Left cardiac atrium (tissue), 4 donors: ENCODE measurements at places on chromosomes 3 and 15.

DNA sequence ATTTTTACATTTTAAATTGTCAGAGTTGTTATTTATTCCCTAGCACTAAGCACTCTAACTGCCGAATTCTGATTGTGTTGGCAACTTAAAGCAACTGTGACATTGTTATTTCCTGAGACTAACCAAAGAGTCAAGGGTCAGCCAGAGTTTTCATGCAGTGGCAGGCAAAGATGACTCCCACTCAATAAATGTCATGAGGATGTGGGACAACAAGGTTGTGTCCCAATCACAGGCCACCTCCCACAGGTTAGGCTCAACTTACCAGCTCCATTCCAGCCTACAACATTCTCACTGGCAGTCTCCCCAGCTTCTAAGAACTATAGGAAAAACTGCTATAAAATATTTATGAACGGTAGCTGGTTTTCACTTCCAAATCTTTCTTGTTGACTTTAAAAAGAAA lies 80.1 kb downstream of the RSL24D1 start:
- no peak for DNase-seq

GRCh38 chr3:195098741-195099525 lies 172.0 kb downstream of the XXYLT1 start:
- peak; percentile 23 for DNase-seq

DNA sequence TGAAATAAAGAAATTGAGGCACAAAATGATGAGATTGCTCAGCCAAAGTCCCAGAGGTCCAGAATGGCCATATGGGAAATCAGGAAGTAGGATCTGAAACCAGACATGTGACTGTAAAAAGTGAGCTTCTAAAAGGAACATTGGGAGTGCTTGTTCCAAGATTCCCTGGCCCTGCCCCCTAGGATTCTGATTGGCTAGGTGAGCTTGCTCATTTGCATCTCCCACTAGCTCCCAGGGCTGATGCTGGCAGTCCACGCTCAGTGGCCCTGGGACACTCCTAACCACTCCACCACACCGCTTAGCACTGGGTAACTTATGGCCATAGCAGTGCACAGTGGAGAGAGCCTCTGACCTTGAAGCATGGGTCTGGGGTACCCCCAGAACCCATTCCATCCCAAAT lies 326.7 kb downstream of the NTRK3 start:
- no peak for DNase-seq

- DNase-seq = no peak
These were observed 57.6 kb downstream of the TAFA4 start for GRCh38 chr3:68874551-68875348.

- no peak for DNase-seq
These were observed 69.5 kb downstream of the CADPS start for GRCh38 chr3:62805580-62806277.

DNA sequence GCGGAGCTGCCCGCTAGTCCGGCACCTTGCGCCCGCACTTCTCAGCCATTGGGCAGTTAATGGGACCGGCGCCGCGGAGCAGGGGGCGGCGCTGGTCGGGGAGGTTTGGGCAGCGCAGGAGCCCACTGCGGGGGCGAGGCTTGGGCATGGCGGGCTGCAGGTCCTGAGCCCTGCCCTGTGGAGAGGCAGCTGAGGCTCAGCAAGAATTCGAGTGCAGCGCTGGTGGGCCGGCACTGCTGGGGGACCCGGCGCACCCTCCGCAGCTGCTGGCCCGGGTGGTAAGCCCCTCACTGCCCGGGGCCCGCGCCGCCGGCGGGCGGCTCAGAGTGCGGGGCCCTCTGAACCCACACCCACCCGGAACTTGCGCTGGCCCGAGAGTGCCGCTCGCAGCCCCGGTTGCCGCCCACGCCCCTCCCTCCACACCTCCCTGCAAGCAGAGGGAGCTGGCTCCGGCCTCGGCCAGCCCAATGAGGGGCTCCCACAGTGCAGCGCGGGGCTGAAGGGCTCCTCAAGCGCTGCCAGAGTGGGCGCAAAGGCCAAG lies 835.0 kb downstream of the TBL1XR1 start:
- no peak for DNase-seq

- peak; percentile 13 for DNase-seq
These were observed 11.9 kb upstream of the PRKCD start for GRCh38 chr3:53149006-53149690.

- DNase-seq = no peak
These were observed 3.5 kb upstream of the XXYLT1 start for GRCh38 chr3:195274259-195274966.

- no peak for DNase-seq
These were observed 227.7 kb downstream of the TLE3 start for GRCh38 chr15:69869881-69870505.

DNA sequence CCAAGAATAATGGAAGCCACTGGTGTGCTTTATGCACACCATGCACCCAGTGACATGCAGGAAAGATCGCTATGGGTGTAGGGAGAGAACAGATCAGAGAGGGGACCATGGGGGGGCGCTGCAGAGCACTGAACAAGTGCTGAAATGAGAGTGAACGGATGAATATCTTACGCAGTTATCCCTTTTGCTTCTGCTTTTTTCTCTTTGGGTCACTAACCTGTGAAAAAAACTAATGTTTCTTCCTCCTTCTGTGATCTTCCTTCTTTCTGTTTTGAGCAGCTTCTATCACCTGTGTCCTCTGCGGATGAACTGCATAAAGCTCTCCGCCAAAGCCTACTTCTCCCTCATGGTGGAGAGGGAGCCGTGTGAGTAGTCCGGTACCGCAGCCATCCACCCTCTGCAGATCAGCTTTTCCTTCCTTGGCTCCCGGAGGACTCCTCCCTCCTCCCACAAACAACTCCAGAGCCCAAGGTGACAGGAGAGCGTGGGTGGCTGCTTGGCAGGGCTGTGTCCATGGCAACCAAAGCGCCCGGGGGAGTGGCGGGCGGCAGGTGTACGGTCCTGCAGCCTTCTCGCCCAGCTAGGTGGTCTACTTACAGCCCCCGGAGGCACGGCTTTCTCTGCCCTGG lies 106.2 kb downstream of the DGKG start:
- DNase-seq = no peak

- no peak for DNase-seq
These were observed 476.2 kb upstream of the RASGRP1 start for GRCh38 chr15:39040861-39041260.

- DNase-seq = peak; percentile 66
These were observed at the start of gene PLXNB1 for GRCh38 chr3:48429960-48430707. Gene PLXNB1 (minus strand): TSS chr3:48430086. CDS start chr3:48424611, 5,475 bp downstream.

DNA sequence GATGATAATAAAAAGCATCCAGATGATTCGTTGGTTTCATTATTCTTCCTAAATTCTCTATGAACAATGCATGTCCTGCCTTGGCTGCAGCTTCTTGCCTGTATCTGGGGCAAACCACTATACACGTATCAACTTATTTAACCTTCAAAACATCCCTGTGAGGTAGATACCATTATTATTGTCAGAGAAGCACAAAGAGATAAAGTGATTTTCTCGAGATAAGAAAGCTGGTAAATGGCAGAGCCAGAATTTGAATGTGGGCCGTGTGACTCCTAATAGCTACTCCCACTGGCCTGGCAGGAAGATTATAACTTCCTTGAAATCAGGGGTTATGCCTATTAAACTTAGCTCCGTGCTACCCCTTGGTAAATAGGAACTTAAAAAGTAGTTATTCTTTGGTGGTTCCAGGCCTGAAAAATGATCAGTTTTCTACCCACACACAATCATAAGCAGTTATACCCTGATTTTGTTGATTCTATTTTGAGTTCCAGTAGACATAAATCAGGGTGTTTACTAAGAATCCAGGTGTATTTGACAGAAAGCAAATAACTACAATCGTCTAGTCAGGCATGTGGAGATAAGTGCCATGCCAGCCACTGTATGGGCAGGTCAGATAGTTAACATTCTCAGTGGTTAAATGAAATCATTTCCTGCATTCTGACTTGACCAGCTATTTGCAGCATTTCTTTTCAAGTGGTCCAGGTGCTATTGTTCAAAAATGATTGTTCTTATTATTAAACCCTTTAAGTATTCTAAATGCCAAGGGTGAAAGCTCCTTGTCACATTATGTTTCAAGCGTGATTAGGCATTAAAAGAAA lies 99.2 kb upstream of the LRRN1 start:
- no peak for DNase-seq

DNA sequence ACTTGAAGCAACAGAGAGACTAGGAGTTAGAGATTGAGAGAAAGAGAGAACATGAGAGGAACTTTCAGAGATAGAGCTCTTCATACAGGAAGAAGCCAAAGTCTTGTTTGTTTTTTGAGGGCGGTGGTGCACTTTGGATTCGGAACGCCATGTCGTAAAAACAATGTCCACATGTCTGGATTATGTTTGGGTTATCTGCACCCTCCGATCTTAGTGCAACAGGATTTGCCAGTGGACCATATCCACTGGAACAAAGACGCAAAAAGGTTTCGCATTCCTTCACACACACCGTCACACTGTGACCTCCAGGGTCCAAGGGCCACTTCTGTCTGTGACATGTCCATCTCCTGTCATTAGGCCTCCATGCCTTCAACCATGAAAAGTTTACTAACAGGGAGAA lies 141.8 kb upstream of the ATP11B start:
- DNase-seq = no peak

GRCh38 chr3:73601011-73601410 lies 23.7 kb downstream of the PDZRN3 start:
- DNase-seq = no peak

DNA sequence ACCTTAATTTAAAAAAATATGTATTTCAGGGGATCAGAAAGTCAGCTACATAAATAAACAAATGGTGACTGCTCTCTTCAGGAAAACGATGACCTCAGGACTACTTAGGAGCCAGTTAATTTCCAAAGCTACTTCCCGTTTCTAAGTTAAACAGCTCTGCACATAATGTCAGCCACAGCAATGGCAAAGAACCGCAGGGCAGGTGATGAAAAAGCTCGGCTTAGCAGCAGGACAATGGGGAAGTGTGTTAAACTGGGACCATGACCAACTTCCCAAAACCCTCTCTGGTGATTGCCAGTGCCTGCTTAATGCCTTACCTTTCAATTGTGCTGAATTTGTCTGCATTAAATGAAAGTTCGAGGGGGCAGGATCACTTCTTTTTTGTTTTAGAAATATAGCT lies 258.9 kb downstream of the FHIT start:
- DNase-seq = no peak

GRCh38 chr3:190620886-190621608 lies 107.2 kb downstream of the IL1RAP start:
- no peak for DNase-seq

DNA sequence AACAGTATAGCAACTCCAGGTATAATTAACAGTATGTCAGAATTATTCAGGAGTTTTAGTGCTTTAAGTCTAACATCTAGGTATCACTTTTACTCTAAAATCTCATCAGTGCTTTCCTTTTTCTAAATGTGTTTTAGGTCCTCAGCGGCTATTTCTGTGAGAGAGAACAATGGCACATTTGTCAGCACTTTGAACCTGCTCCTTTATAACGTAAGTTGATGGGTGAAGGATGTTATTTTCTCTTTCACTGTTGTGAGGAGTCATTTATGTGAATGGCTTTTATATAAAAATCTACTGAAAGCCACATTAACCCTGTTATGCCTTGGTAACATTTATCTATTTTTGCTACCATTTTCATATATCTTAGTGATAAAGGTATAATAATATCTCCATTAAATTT lies 22.8 kb downstream of the ZPLD1 start:
- DNase-seq = no peak

- no peak for DNase-seq
These were observed 23.3 kb downstream of the PDZRN3 start for GRCh38 chr3:73601481-73601880.

- DNase-seq = no peak
These were observed 310.0 kb downstream of the SHQ1 start for GRCh38 chr3:72538070-72538745.

- no peak for DNase-seq
These were observed 114.8 kb downstream of the IL12A start for GRCh38 chr3:160103397-160103796.

GRCh38 chr3:113264283-113265131 lies 53.1 kb downstream of the BOC start:
- DNase-seq = no peak

GRCh38 chr3:185151964-185152409 lies 873 bp downstream of the C3orf70 start:
- DNase-seq = no peak

DNA sequence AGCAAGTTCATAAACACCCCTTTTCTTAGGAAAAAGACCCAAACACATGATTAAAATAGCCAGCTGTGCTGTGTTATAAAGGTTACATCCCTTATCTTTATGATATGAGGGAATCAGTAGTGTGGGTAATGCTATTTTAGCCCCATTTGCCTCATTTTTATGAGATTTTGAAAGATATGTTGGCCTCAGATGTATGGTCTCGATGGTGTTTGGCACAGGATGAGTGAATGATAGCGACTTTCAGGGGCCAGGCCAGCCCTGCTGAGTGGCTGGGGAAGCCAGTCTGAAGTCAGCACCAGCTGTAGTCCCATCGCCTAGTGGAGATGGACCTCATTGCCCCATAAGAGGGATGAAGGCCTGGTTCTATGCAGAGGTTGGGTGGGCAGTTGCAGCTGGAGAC lies 105.0 kb upstream of the HACD2 start:
- DNase-seq = no peak

GRCh38 chr3:161212171-161212771 lies 8.8 kb upstream of the NMD3 start:
- DNase-seq = no peak

DNA sequence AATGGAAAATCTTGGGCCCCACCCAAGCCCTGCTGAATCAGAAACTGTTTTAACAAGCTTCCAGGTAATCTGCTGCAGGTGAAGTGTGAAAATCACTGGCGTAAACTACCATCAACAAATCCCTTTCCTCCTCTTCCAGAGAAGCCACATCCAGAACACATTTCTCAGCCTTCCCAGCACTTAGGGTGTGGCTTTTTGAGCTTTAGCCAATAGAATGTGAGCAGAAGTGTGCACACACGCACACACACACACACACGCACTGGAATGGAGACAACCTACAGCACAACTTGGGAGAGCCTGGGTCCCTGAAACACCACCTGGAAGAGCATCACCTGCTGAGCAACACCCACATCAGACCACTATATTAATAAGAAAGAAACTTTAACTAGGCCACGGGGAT lies 98.6 kb downstream of the OSBPL10 start:
- DNase-seq = no peak

DNA sequence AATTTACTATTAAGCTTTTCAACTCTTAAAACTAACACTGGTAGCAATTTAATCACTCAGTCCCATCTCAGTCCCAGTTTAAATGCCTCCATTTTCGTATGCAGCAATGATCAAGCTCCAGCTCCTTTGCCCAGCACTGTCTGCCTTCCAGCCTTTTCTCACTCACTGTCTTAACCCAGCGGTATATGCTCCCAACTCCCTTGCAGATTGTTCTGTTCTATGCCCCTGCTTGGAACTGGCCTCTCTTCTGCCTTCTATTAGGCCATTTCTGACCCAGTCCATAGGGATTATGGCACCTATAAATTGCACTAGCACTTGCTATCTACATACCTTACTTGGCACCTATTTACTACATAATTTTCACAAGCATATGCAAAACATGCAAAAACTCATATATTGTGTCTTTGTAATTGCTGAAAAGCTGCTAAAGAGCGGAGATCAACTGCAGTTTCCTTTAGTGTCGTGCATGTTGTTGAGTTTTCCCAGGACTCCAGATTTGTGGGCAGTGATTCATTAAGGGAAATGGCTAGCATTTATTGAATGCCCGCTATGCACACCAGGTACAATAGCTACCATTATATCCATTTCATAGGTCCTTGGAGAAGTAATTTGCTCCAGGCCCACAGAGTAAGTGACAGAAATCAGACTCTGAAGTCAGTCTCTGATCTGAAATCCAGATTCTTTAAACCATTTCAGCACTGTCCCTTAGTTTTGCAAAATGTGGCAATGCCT lies 24.4 kb downstream of the CRBN start:
- no peak for DNase-seq

- peak; percentile 25 for DNase-seq
These were observed 144.2 kb upstream of the ARHGEF26 start for GRCh38 chr3:153976891-153977554.

GRCh38 chr3:45055411-45056143 lies 29.5 kb downstream of the CLEC3B start:
- DNase-seq = no peak
